Naive thymus-derived CD8-positive, alpha-beta T cell (primary cell): ENCODE measurements at places on chromosomes 11 and 22.

- no peak for DNase-seq
- H3K4me1 ChIP-seq, result no peaks in the 10 kb centered on the region
- no peak overlapping the region for H3K4me3 ChIP-seq
- peaks cover 24% of the 10 kb centered on the region for H3K27me3 ChIP-seq
Observed at GRCh38 chr11:122186439-122187080, 70.5 kb upstream of the BLID start.

- DNase-seq, result no peak
- H3K4me1 ChIP-seq, result peaks cover 43% of the 10 kb centered on the region
- H3K27me3 ChIP-seq, result no peaks in the 10 kb centered on the region
- H3K27ac ChIP-seq, result peak overlapping the region; percentile 95
- peak overlapping the region; percentile 94 for H3K4me3 ChIP-seq
- H3K36me3 ChIP-seq, result peaks cover 43% of the 10 kb centered on the region
Observed at GRCh38 chr22:37483050-37483449, 3.1 kb downstream of the MFNG start.

- H3K4me1 ChIP-seq, result peaks cover 15% of the 10 kb centered on the region
- H3K27me3 ChIP-seq, result no peaks in the 10 kb centered on the region
- no peak overlapping the region for H3K27ac ChIP-seq
- no peak for DNase-seq
- H3K4me3 ChIP-seq, result no peak overlapping the region
Observed at GRCh38 chr11:59769111-59769510, 13.9 kb downstream of the STX3 start.

DNA sequence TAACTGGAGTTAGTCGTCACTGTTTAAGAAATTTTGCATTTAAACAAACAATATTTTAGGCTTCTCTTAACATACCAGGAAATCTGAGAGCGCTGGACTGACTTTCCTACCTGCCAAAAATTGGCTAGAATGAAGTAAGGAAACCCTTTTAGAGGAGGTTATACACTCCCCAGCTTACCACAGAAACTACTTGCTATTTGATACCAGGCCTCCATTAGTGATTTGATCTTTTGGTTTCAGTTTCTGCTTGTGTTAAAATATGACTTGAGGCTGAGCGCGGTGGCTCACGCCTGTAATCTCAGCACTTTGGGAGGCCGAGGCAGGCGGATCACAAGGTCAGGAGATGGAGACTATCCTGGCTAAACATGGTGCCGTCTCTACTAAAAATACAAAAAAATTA lies 419.9 kb downstream of the LRRC4C start:
- no peaks in the 10 kb centered on the region for H3K27me3 ChIP-seq
- peak overlapping the region; percentile 10 for H3K4me3 ChIP-seq
- no peak for DNase-seq
- H3K27ac ChIP-seq, result no peak overlapping the region
- H3K36me3 ChIP-seq, result no peaks in the 10 kb centered on the region
- no peaks in the 10 kb centered on the region for H3K4me1 ChIP-seq

- H3K4me1 ChIP-seq, result peaks cover 11% of the 10 kb centered on the region
- DNase-seq, result no peak
- no peaks in the 10 kb centered on the region for H3K27me3 ChIP-seq
- H3K4me3 ChIP-seq, result no peak overlapping the region
- no peak overlapping the region for H3K27ac ChIP-seq
Observed at GRCh38 chr11:110919241-110919922, 207.1 kb upstream of the ARHGAP20 start.

DNA sequence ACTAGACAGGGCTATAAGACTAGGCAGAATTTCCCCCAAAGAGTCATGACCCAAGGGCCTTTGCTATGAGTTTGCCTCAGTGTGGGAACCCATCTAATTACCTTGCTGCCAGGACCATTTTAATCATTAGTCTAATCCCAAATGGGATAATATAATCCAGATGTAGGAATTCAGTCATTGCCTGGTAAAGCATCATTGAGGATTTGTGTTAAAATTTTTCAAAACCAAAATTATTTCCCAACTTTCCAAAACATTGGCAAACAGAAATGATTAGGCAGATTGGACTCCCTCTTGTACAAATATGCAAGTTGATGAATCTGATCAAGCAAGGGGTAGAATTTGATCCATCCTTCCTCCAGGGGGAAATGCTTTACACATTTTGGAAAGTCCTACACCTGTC lies 16.2 kb upstream of the MMP13 start:
- H3K27me3 ChIP-seq, result peaks cover 18% of the 10 kb centered on the region
- no peak overlapping the region for H3K4me3 ChIP-seq

GRCh38 chr11:131246156-131246555 lies 124.3 kb upstream of the NTM start:
- H3K4me1 ChIP-seq, result no peaks in the 10 kb centered on the region
- peaks cover 13% of the 10 kb centered on the region for H3K27me3 ChIP-seq
- no peak for DNase-seq
- no peaks in the 10 kb centered on the region for H3K36me3 ChIP-seq

GRCh38 chr11:45107029-45107428 lies 39.4 kb upstream of the PRDM11 start:
- H3K27me3 ChIP-seq, result peaks cover 9% of the 10 kb centered on the region
- H3K4me1 ChIP-seq, result peaks cover 10% of the 10 kb centered on the region
- no peaks in the 10 kb centered on the region for H3K36me3 ChIP-seq
- no peak for DNase-seq
- H3K4me3 ChIP-seq, result no peak overlapping the region

DNA sequence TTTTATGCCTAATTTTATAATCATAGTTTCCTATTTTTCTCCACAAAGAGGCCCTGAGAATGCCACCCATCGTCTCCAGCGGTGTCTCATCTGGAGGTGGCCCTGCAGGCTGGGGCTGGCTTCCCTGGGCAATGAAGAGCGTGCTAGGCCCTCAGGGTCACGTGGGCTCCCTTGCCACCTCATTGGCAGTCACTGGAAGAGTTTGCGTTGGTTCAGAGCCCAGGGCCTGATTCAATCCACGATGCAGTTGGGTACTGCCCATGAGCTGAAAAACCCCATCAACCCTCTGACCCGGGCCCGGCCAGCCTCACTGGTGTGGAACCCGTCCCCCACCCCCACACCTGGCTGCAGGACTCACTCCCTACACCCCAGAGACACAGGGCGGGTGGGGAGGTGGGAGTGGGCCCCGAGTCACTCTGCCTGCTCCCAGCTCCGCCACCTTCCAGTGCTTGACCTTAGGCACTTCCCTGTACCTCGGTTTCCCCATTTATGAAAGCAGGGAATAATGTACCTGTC lies 43.4 kb upstream of the A4GALT start:
- H3K36me3 ChIP-seq, result no peaks in the 10 kb centered on the region
- no peak overlapping the region for H3K27ac ChIP-seq
- DNase-seq, result no peak
- no peak overlapping the region for H3K4me3 ChIP-seq
- no peaks in the 10 kb centered on the region for H3K4me1 ChIP-seq

DNA sequence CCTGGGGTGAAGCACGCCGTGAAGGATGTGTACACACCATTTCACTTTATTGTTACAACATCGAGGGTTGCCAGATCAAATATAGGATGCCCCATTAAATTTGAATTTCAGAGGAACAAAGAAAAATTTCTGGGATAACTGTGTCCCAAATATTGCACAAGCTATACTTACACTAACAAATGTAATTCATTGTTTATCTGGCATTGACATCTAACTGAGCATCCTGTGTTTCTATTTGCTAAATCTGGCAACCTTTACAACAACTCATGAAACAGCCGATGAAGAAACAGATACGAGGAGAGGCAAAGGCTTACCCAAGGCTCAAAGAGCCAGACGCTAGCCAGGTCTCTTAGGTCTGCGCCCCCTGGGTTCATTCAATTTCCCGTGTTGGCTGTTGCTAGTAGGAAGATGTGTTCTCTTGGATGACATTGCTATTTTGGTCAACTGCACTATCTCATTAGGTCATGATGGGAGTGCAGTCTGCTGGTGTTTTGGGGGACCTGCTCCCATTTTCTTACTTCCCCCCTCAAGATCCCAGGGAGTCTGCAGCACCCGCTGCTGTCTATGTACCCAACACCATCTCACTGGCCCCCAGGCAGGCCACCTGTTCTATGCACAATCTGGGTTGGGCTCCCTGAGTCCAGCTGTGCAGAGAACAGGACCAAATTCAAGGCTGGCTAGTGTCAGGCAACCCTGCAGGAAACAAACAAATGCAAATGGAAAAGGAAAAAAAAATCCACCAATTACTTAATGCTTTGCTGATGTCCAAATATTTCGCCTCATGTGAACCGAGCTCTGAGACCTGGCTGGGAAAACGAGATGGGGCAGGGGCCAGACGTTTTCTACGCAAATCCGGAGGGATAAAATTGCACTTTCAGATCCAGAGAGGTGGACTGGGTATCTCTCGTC lies 560.9 kb downstream of the MIAT start:
- H3K4me1 ChIP-seq, result no peaks in the 10 kb centered on the region
- no peaks in the 10 kb centered on the region for H3K36me3 ChIP-seq
- peaks cover 46% of the 10 kb centered on the region for H3K27me3 ChIP-seq
- H3K4me3 ChIP-seq, result no peak overlapping the region

DNA sequence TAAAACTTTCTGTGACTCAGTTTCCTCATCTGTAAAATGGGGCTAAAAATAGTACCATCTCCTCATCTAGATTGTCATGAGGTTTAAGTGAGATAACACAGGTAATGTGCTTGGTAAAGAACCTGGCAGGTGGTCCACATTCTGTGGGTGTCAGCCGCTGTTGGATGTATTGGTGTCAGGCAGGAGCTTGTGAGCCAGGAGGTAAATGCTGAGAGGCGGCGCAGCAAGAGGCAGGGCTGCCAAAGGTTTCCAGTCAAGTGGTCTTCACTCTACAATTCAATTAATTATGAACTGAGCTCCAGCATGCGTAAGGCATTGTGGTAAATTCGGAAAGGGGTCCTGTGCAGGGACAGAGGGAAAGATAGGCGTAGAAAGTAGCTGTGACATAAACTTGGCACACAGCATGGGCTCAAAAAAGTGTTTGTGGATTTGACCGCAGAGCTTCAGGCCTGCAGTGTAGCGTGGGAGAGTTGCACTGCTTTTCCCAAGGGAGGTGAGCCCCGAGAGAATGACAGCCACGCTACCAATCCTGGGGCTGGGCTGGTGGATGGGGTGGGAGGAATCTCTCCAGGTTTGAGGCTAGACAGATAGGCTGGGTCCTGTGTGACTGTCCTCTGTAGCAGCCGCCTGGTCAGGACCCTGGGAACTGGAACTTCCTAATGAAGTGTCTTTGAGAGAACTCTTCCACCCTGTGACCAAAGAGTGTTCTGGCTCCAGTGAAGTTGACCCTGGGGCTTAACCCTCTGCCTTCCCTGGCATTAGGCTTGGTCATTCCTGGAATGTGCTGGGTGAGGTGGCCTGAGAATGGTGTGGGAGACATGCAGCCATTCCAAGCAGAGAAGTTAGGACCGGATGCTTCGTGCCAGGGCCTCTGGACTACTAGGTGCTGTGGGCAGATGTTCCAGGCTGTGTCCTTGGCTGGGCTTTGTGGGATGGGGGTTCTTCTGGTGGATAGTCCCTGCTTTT lies 122.4 kb downstream of the FEZ1 start:
- H3K27ac ChIP-seq, result no peak overlapping the region
- H3K36me3 ChIP-seq, result no peaks in the 10 kb centered on the region
- peaks cover 61% of the 10 kb centered on the region for H3K27me3 ChIP-seq

DNA sequence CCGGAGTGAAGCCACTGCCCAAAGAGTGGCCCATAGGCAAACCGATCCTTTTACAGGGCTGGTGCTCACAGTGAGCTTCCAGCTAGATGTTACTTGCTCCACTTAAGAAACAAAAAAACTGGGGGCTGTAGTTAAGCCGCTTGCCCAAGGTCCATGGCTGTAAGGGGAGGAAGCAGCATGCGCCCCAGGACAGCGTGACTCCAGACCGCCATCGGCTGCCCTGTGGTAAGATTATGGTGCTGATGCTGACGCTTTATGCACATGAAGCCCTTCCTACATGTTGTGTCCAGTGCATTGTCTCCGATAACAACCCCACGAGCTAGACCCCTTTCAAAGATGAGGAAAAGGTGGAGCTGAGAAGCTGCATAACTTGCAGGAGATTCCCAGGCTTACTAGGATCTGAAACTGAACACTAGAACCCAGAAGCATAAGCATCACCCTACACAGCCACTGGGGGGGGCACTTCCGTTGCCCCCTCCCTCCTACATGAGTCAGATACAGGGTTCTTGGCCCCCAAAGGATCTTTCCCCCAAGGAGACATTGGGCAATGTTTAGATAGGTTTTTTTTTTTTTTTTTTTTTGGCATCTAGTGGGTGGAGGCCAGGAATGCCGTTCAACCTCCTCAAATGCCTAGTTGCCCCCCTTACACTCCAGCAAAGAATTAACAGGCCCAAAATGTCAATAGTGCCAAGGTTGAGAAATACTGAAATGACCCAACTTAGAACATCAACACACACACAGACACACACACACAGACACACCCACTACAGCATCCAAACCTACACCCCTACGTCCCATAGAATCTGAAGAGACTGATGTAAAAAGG lies 53.9 kb downstream of the MN1 start:
- H3K36me3 ChIP-seq, result no peaks in the 10 kb centered on the region
- no peaks in the 10 kb centered on the region for H3K4me1 ChIP-seq
- H3K27me3 ChIP-seq, result peaks cover 48% of the 10 kb centered on the region
- H3K4me3 ChIP-seq, result no peak overlapping the region
- no peak for DNase-seq

- H3K27me3 ChIP-seq, result peaks cover 56% of the 10 kb centered on the region
- peak overlapping the region; percentile 88 for H3K4me3 ChIP-seq
- no peak for DNase-seq
- peaks cover 3% of the 10 kb centered on the region for H3K36me3 ChIP-seq
Observed at GRCh38 chr11:107592231-107592590, 1.3 kb downstream of the ELMOD1 start.

- H3K27ac ChIP-seq, result no peak overlapping the region
- H3K4me1 ChIP-seq, result peaks cover 8% of the 10 kb centered on the region
Observed at GRCh38 chr11:72789493-72790131, 4.2 kb downstream of the STARD10 start.

- H3K36me3 ChIP-seq, result no peaks in the 10 kb centered on the region
- DNase-seq, result no peak
- peaks cover 13% of the 10 kb centered on the region for H3K4me1 ChIP-seq
- H3K27ac ChIP-seq, result no peak overlapping the region
- H3K4me3 ChIP-seq, result no peak overlapping the region
Observed at GRCh38 chr11:86798988-86799387, 1.4 kb upstream of the PRSS23 start.

DNA sequence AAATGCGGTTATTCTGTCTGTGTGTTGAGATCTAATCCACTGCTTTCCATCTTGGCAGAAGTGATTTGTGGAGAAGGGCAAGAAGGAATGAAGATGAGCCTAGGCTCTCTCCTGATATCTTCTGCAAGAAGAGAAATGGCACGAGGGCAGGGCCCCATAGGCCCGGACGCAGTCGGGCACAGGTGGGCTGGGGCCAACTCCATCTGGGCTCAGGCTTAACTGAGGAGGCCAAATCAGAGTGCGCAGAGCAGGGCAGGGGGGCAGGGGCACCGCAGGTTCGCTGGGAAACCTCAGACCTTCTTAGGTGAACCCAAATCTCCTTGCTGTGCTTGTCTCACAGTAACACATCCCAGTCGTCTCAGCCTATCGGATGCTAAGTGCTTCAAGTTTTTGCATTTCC lies 32.8 kb upstream of the BID start:
- H3K36me3 ChIP-seq, result peaks cover 8% of the 10 kb centered on the region
- DNase-seq, result no peak
- no peaks in the 10 kb centered on the region for H3K27me3 ChIP-seq

GRCh38 chr11:119602745-119603373 lies 126.1 kb downstream of the NECTIN1 start:
- no peak overlapping the region for H3K27ac ChIP-seq
- no peak overlapping the region for H3K4me3 ChIP-seq
- H3K27me3 ChIP-seq, result peaks cover 40% of the 10 kb centered on the region
- no peaks in the 10 kb centered on the region for H3K4me1 ChIP-seq
- no peaks in the 10 kb centered on the region for H3K36me3 ChIP-seq

GRCh38 chr11:205221-206001 lies 1.8 kb downstream of the BET1L start:
- H3K4me3 ChIP-seq, result peak overlapping the region; percentile 97
- peak overlapping the region; percentile 100 for H3K27ac ChIP-seq
- no peak for DNase-seq
- H3K27me3 ChIP-seq, result no peaks in the 10 kb centered on the region

- H3K36me3 ChIP-seq, result no peaks in the 10 kb centered on the region
- H3K4me1 ChIP-seq, result no peaks in the 10 kb centered on the region
- no peak for DNase-seq
Observed at GRCh38 chr11:92123540-92123939, 101.1 kb upstream of the FAT3 start.
